ENCODE measurements at places on chromosomes 5 and 9. TPM values are rescaled to one million over a fixed set of nuclear protein-coding genes. Genes with fewer than 3 reads are reported as not detected.

Gene AJM1
- 0.10 TPM for polyA plus RNA-seq

Gene RNF183
- not detected for polyA plus RNA-seq

Gene KCNN2
- 0.09 TPM for polyA plus RNA-seq

Gene PCDHB9
- 0.01 TPM for polyA plus RNA-seq

Gene ENTPD8
- polyA plus RNA-seq: not detected

Gene RASGRF2
- polyA plus RNA-seq: 0.05 TPM

DNA sequence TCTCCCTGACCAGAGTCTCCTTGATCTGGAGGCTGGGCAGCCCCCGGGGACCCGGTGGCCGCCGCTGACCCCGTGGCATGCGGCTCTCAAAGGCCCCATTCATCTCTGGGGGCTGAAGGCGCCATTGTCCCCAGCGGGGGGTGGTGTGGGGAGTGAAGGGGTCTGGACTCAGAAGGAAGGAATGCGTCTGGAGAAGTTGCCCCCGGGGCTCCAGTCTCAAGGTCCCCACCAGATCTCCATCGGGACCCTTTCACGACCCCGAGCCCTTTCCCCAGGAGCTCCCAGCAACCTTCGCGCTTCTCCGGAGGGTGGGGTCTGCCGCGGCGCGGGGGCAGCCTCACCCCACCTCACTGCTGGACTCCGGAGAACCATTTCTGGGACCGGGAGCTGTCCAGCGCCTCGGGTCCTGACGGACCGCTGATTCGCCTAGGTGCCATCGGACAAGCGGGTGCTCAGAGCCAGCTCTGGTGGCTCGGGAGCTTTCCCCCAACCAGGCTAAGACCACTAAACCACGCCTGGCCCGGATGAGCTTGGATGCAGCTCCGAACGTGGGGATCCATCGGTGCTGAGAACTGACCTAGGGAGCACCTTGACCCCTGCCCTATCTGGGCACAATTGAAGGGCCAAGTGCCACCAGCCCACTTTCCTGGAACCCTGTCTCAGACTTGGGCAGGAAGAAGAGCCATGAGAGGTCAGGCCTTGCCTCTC lies 5.1 kb upstream of the PCDH1 start:
- DNase-seq: no peak

GRCh38 chr9:132651259-132651658 lies 18.5 kb downstream of the DDX31 start:
- DNase-seq: no peak

GRCh38 chr5:41600731-41601130 lies 90.3 kb upstream of the PLCXD3 start:
- DNase-seq: no peak

GRCh38 chr5:135565725-135566421 lies 12.9 kb downstream of the CXCL14 start:
- DNase-seq: no peak

- no peak for DNase-seq
These were observed 3.0 kb upstream of the TMEM210 start for GRCh38 chr9:137174722-137175293.

DNA sequence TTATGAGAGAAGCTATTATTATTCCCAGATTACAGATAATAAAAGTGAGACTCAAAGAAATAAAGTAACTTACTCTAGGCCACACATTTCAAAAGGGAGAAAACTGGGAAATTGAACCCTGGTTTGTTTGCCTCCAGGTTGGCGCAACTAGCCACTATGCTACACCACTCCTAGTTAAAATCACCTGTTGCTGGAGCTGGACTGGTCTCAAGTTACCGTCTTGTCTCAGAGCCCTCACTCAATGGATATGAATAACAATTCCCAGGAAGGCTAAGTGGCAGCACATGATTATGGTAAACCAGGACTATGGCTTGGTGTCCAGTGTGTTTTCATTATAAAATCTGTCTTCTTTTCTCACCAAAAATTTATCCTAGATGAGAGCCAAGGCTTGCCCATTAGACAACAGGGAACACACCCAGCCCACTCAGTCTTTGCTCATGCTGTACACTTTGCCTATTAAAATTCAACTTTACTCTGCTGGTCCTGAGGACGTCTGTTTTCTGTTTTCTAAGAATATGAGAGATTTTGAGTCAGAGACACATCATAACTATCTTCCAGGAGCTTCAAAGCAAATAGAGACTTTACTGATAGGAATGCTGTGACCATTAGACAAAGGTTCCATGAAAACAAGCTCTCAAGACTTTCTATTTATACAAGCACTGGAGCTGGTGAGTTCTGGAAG lies 58.1 kb downstream of the ADRB2 start:
- DNase-seq: no peak

DNA sequence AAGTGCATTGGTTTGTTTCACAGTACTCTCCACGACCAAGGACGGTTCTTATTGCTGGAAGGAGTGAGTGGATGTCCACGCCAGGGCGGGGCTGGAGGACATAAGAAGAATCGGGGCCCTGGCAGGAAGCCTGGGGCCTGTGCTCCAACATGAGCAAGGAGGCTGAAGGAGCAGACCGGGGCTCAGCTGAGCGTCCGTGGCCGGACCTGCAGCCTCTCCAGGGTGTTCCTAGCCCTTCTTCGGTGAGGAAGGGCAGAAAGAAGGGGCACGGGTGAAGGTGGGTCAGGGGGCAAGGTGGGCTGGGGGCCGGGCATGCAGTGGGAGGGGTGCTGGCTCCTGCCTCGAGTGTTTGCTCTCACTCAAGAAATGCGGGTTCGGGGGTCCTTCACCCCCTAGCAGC lies 18.1 kb downstream of the FAM78A start:
- DNase-seq: no peak

GRCh38 chr9:34227445-34227844 lies 48.6 kb downstream of the UBAP1 start:
- DNase-seq: no peak

DNA sequence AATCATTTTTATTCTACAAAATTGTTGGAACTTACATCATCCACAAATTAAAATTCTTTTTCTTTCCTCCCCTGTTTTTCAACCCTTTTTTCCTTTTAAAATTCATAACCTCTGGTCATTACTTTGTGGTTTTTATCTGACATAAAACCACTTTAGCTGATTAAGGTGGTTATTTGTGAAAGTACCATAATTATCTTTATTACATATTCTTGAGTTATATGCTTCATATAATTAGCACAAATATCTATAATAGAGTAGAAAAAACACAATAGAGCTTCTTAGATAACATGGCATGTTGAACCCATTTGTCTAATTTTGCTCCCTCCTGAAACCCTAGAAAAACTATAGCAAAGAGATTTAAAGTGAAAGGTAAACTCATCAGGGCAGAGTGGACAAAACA lies 22.9 kb upstream of the PPIC start:
- DNase-seq: no peak

- DNase-seq: no peak
These were observed 12.5 kb downstream of the KCNT1 start for GRCh38 chr9:135714242-135715055.

GRCh38 chr5:89606939-89607534 lies 724.1 kb upstream of the MEF2C start:
- DNase-seq: no peak

- DNase-seq: no peak
These were observed 30.6 kb upstream of the TLE1 start for GRCh38 chr9:81719972-81720371.

GRCh38 chr5:15932066-15932465 lies 247.5 kb downstream of the MARCHF11 start:
- no peak for DNase-seq

DNA sequence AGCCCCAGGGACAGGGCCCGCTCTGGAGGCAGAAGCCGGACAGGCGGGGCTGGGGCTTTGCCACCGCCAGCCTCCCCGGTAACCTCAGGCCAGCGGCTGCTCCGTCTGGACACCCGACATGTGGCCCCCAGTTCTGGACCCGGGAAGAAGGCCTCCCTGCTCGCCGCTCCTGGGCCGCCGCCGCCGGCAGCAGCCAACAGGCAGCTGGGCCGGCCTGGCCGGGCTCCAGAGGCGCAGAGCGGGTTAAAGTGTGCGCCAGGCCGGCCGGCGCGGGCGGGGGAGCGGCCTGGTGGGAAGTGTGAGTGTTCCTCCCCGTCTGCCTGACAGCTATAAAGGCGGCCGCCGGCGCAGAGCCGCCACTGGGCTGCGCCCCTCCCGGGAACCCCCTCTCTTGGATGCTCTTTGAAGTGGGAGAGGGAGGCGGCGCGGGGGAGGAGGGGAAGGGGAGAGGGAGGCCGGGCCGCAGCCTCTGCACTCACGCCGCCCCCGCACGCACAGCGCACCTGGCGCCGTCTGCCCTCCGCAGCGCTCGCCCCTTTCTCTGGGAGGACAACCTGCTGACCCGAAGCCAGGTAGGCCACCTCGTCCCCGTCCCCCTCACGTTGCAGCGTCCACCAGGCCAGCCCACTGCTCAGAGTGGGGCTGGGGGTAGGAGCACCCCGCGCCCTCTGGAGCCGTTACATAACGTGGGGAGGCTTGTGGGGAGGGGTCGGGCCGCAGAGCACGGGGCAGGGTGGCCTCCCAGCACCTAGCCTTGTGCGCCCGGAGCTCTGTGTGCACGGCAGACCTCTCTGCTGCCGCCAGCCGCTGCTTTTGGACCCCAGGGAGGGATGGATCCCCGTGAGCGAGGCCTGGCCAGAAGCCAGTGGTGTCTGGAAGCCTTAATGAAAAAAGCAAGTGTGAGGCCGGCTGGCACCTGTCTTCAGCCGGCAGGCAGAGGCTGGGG lies at the start of gene ADAMTSL2:
ADAMTSL2 (plus strand) TSS at position 359 of the 946 bp plus-strand sequence. CDS start 2,009 bp downstream, outside the sequence.
- no peak for DNase-seq
